ENCODE measurements at places on chromosomes 1 and 21. TPM values are rescaled to one million over a fixed set of nuclear protein-coding genes. Genes with fewer than 3 reads are reported as not detected.
A peak's percentile ranks its signal among the peaks of the same experiment; 100 is the strongest.

- no peak for ATAC-seq
Measured at GRCh38 chr1:109404838-109405237, 7.1 kb upstream of the SORT1 start.

GRCh38 chr21:43808832-43809251 is 19.5 kb downstream of the RRP1 start:
- no peak for ATAC-seq

DNA sequence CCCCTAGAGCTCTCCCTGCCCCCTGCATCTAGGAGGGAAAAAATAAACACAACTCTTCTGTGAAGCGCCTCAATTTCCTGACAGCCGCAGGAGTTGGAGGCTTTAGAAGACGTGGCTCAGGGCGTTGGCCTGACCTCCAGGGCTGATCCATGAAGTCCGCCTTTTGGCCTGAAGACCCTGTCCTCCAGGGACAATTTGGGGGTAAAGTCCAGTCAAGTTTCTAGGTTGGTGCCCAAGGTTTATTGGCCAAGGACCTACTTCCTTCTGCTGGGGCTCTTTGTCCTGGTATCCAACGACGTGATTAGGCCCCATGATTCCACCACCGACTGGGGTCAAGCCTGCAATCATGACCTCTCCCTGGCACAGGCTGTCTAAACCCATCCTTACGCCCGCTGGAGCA is 54.9 kb downstream of the PTPRF start:
- no peak for ATAC-seq

DNA sequence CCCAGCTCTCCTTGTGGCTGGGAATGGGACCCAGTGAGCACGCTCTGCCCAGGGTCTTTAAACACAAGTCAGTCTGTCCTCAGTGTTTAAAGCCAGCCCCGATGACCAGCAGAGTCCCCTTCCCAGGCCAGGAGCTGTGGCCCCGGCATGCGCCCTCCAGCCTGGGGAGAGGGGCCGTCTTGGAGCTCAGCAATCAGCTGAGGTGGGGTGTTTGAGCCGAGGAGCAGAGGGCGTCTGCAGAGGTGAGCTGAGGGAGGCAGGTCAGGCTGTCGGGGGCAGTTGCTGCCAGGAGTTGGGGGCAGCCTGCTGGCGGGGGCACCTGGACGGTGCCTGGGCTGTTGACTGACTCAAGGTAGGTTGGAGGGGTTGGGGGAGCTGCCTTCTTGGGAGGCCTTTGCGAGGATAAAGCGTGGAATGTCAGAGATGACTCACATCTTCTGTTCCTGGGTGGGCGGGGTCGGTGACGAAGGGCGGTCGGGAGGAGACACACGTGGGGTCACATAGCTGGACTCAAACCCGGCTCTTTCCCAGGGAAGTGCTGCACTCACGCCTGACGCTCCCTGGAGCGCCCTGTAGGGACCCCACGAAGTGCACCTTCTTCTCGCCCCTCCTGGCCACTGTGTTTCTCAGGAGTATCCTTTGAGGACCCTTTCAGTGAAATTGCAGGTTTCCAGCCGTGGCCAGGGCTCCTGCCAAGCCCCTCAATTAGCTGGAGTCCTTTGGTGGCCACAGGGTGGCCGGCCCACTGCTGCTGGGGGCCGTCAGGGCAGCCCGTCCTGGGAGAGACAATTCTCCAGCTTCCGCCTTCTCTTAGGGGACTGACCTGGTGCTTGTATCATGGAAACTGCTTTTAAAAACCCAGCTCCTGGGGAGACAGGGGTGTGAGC is 86.2 kb downstream of the SIK1 start:
- ATAC-seq: peak; percentile 61

DNA sequence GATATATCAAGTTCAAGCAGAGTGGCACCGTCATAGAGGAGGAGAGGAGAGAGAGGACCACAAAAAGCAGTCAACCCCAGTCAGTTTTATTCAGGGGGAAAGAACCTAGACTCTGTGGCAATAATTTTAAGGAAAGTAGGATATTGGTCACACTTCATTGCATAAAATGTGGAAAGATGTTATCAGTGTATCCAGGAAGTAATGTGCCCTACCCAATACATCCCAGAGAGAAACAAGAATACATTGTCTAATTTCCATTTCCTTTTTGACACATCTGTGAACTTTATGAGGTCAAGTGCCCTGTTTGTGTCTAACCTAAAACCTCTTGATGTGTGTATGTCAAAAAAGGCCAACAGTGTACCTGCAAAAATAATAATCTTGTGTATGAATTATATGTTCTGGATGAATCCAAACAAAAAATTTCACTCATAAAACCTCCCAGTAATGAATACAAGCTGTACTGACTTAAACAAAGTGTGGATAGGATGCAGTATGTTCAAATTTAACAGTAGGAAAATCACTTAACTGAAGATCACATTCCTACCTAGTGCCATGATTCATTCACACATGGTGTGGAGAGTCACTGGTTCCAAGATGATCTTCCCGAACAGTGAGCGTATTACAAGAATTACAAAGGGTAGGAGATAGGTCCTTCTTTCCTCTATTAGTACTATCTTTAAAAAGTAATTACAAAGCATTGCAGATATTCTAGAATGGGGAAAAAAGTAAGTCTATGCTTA is 712.1 kb upstream of the CXADR start:
- ATAC-seq: no peak

GRCh38 chr1:50774759-50775351 is 185.2 kb downstream of the FAF1 start:
- ATAC-seq: peak; percentile 39

GRCh38 chr1:7378346-7379130 is 392.6 kb upstream of the VAMP3 start:
- ATAC-seq: no peak

GRCh38 chr1:242199776-242200458 is 201.0 kb upstream of the MAP1LC3C start:
- no peak for ATAC-seq

DNA sequence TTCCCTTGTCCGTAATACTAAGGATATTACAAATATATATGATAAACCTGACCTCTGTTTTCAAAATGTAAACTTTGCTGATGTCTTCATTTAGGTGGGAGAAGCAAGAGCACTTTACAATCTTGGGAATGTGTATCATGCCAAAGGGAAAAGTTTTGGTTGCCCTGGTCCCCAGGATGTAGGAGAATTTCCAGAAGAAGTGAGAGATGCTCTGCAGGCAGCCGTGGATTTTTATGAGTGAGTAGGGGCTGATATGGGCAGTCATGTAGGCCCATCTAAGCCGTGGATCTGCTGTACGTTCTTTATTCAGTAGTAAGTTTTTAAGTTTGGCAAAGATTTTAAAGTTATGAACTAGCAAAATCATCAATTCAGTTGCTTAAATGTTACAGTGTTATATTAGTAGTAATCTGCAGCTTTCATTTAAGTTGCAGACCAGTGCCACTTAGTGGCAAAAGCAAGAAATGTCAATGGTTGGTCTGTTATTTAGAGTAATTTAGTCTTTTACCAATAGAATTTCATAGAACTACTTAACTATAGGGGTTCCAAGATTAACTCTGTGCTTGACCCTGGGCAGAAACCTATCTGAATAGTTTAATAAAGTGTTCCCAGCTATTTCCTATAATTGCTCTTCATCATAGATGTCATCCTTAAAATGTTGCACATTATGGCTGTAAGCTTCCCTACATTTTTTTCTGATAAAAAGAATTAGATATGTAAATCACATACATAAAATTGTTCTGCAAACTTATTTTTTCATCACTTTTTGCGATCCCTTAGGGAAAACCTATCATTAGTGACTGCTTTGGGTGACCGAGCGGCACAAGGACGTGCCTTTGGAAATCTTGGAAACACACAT is 21.3 kb downstream of the GPSM2 start:
- ATAC-seq: peak; percentile 53

DNA sequence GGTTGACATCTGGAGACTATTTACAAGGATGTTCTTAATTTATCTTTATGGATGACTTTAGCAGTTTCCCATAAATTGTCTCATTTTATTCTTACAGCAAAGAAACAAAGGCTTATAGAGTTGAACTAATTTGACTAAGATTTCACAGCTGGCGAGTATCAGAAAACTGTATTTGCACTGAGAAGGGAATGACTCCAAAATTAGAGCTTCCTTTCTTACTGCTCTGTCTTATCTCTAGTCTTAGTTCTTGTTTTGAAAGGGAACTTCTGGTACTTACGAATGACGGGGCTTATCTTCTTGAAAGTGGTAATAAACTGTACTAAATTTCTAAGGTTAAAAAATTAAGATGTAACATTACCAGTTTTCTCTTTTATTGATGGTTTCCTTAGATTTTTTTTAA is 13.6 kb downstream of the CNST start:
- ATAC-seq: no peak

DNA sequence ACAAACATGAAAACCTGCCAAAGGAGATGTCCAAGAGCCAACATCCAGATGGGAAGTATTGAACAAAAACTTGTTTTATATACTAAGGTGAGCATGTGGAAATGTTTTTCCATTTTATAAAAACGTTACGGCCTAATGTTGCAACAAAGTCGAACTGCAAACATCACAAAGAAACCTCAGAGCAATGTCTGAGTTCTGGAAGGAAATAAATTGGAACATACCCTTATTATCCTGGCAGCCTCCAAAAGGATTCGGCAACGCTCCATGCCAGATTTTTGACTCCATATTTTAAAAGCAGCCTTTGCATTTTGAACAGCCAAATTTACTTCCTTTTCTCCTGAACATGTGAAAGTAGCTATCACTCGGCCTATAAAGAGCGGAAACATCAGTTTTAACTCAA is 3.3 kb downstream of the ALDH9A1 start:
- ATAC-seq: no peak

DNA sequence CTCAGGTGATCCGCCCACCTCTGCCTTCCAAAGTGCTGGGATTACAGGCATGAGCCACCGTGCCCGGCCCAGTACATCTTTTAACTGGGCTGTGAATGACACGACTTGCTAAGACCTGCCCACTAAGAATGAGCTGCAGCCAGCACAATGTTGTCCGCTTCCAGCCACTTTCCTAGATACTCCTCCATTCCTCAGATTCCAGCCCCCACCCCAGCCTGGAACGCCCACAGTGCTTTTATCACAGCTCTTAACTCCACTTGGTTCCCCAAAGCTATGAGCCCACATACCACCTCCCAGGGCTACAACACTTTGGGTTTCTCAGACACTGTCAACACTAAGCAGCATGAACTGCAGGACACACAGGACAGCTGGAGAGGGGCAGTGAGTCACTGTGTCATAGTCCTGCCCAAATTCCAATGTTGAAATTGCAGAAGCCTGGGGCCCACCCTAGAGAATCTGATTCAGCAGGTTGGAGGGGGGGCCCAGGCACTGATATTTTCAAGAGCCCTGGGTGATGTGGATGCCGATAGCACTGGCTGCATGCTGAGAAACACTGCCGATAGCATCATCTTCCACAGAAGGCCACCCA is 58.0 kb downstream of the ACBD3 start:
- peak; percentile 38 for ATAC-seq

DNA sequence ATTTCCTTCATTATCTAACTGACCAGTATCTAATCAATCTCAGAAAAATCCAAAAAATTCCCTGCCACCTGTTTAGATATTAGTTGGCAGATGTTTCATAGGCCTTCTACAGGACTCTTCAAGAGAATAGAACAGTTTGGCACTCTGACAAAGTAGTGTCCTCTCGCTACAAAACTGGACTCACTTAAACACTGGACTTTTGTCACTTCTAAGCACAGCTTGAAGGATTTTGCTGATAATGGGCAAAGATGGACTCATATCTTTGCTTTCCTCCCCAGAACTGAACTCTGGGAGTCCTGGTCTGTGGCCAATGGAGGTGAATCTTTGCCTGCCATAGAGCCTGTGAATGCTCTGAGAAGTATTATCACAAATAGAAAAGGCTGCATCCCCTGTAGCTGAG is 58.2 kb upstream of the ZNF326 start:
- ATAC-seq: no peak

GJA9 gene
- total RNA-seq: 0.44 TPM

OR2AK2 gene
- not detected for total RNA-seq

RBM11 gene
- total RNA-seq: 2.1 TPM

LUZP1 gene
- total RNA-seq: 17.1 TPM

SETSIP gene
- not detected for total RNA-seq
